ENCODE measurements at places on chromosomes 2 and 18. TPM values are rescaled to one million over a fixed set of nuclear protein-coding genes. Genes with fewer than 3 reads are reported as not detected.

GRCh38 chr2:182359990-182360662 is 66.7 kb downstream of the PDE1A start:
- no peak for DNase-seq

- DNase-seq = no peak
These were observed 136.7 kb upstream of the SPHKAP start for GRCh38 chr2:228318218-228318617.

- DNase-seq = no peak
These were observed 12.2 kb downstream of the METAP1D start for GRCh38 chr2:172011812-172012575.

- DNase-seq = no peak
These were observed 311.2 kb upstream of the PKDCC start for GRCh38 chr2:41736586-41736985.

GRCh38 chr2:11588228-11589110 is 54.6 kb downstream of the GREB1 start:
- no peak for DNase-seq

DNA sequence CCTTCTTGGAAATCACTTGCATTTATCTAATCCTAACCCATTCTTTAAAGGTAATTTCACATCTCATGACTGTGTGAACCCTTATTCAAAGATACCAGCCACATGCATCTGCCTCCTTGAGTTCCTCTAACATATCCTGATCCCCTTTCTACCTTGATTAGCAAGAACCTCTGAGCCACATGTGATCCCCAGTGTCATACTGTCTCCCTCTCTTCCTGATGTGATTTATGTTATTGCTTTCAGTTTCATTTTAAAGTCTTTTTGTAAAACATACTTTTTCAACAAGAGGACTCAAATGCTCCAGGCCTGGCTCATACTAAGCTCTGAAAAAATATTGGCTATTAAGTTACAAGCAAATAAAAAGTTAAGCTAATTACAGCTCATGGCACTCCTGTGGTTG is 470.1 kb downstream of the DLGAP1 start:
- no peak for DNase-seq

DNA sequence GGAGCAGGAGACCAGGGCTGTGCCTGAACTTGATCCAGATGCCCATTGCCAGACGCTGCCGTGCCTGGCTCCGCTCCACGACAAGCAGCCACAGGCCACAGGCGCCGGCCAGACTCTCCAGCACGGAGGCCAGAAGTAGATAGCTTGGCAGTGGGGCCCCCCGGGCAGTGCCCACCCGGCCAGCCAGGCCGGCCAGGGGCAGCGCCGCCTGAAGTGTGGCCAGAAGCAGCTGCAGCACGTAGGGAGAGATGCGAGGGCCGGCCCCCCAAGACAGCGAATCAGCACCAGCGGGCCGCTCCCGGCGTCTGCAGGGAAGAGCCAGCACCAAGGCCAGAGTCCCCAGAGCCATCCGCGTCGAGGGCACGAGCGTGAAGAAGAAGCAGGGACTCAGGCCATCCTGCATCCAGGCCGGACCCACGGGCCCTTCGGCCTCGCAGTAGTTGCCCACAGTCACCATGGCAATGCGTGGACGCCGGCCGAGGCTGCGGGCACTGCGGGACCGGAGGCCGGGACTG is 484 bp downstream of the ABCB6 start:
- no peak for DNase-seq

DNA sequence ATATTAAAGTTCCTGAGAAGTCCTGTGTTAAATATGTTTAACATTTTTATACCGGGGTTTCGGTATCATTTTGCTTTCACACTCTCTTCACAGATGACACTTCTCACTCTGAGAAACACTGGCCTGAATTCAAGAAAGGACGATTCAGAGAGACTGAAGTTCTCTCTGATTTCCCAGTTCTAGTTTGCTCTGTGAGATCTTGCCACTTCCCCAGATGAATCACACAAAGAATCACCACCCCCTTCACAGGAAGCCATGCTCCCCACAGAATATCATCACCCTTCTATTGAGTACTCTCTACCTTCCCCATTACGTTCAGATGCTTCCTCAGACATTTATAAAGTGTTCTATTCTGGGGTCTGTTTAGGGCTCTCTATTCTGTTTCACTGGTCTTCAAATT is 16.1 kb upstream of the CD207 start:
- no peak for DNase-seq

- DNase-seq = no peak
These were observed 243.6 kb downstream of the HDAC4 start for GRCh38 chr2:239157269-239157668.

DNA sequence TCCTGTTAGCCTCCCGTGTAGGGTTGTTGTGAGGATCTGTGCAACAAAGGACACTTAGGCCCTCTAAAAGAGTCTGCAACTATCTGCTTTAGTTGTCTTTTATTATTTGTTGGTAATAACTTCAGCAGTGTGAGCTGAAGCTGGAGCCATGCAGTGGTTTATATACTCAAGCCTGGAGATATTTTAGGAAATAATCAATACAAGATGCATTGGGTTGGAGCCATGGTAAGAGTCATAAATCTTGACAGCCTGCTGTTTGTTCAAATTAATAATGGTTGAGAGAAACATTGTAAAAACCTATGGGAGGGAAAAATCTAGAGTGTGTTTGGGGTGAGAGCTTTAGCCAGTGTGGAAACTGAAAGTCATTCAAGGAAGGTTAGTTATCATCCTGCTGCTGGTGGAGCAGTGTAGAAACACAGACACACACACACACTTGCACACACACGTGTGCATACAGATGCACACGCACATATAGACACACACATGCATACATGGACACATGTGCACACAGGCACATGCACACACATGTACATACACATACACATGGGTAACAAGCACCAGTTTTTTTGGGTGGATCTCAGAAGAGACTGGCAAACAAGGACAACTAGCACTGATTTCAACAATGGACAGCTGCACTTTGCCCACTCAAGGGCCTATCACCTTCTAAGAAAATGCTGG is 51.0 kb downstream of the ACOXL start:
- no peak for DNase-seq

DNA sequence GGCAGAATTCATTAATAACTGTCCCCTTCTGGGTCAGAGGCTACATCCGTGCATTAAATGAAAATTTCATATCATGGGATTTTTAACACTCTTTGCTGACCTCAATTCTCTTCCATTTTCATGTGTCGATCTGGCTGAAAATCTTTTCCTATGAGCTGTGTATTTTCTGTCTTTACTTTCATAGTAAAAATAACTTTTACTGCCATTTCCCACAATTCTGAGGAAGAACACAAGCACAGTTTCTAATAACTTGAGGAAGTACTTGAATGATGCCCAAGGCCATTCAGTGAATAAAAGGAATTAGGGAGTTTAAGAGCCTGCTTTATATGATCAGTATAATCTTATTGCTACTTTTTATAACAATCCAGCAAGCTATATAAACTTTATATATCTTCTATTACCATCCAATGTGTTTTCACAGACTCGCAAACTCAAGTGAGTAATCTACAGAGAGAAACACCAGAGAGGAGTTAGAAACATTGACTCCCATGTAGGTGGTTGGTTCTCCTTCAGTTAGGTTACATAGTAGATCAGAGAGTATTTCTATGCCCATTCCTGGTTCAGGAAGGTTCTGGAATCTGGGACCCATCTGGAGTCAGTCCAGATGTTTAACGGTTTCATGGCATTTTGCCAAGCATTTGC is 340.0 kb downstream of the FBXO15 start:
- DNase-seq = no peak

DNA sequence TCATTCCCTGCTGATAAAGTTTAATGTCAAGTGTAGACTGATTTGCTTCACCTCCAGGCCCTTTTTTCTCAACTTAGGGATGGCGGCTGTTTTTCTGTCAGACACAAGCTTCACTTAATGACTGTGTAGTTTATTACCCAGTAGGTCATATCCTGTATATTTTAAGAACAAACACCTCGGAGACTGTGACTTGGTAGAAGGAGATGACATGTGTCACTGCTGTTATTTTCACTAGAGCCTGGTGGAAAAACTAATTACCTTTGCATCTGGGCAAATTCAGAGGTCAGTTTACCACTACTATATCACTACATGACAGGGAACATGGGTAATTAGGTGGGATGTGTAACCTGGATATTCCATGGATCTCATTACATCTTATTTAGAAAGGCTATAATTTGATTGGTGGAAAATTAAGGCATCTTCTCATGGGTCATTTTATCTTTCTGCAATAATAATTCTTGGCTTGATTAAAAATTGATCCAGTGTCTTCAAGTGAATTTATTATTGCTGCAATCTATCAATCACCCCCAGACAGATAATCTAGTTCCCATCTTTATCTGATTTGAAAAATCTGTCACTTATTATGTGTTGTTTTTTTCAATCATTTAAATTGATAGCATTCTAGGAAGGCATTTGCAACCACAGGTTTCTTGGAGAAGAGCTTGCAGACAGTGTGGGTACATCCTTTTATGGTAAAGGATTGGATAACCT is 353.8 kb upstream of the SPRED2 start:
- DNase-seq = no peak

GRCh38 chr2:213015387-213016165 is 135.8 kb downstream of the IKZF2 start:
- no peak for DNase-seq

GRCh38 chr18:48789259-48789812 is 161.4 kb downstream of the SMAD7 start:
- DNase-seq = no peak

- peak; percentile 17 for DNase-seq
These were observed 24.6 kb downstream of the KCNE4 start for GRCh38 chr2:223076573-223076972.

DNA sequence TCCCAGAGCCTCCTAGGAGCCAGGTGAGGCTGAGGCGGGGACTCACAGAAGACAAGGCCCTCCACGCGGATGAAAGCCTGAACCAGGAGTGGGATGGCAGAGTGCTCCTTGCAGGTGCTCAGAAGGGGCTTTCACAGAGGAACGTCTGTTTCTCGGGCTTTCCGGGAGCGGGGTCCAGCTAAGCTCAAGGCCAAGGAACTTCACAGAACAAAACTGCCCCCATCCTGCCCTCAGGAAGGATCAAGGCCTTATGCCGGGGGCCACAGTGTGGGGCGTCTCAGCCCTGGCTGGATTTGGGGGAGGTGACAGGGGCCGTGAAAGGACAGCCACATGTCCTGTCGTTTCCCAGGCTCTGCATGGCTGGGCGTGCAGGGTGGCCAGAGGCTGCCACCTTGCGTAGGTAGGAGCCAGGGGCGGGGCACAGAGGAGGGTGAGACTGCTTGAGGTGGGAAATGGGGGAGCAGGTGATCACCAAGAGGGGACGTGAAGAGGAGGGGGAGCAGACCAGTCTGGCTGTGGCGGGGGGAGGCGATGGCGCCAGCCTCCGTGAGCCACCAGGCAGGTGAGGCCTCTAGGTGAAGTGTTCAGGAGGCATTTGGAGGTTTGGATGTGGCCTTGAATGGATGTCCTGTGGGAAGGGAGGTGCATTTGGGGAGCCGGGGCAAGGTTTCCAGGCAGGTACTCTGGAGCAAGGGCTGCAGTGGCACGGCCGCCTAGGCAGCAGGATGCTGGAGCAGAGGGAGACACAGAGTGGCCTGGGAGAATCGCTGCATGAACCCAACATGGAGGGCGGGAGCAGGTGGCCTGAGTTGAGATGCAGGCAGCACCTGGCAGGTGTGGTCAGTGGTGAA is 79.1 kb downstream of the TWIST2 start:
- no peak for DNase-seq

- no peak for DNase-seq
These were observed 370.2 kb downstream of the CMPK2 start for GRCh38 chr2:6495466-6495865.

GRCh38 chr18:12317664-12318333 is 9.8 kb downstream of the TUBB6 start:
- DNase-seq = no peak

DNA sequence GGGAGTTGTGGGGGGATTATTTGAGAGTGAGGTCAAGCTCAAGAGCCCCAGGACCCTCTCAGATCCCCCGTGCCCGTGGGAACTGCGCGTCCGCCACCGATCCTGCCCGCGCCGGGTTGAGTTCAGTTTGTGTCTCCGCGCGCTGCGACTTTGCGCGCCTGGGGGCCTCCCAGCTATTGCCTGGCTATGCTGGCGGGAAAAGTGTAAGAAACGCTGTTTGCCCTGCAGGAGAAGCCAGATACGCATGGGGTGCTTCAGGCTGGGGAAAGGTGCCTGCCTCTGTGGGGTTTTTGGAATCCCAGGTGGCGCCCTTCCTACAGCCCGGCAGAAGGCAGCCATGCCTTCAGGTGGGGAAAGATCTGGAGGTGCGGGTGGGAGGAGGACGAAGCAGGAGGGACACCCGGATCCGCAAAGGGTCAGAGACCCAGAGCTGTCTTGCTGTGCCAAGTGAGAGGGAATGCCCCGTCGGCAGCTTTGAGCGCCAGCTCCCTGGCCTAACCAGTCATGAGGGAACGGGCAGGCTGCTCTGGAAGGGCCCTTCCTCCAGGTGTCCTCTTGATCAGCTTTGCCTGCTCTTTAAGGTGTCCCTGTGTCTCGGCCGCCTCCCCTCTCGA is 22.5 kb downstream of the TEX44 start:
- no peak for DNase-seq

DNA sequence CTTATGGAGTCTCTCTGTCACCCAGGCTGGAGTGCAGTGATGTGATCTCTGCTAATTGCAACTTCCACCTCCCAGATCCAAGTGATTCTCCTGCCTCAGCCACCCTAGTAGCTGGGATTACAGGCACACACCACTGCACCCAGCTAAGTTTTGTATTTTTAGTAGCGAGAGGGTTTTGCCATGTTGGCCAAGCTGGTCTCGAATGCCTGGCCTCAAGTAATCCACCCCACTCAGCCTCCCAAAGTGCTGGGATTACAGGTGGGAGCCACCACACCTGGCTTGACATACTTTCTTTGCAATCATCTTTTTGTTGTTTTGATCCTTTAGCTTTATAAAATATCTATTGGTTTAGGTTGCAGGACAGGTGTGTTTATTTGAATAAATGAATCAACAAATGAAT is 9.7 kb upstream of the KCNE4 start:
- DNase-seq = no peak

- peak; percentile 95 for DNase-seq
These were observed 87.9 kb upstream of the KCNH7 start for GRCh38 chr2:162926501-162926900.

DNA sequence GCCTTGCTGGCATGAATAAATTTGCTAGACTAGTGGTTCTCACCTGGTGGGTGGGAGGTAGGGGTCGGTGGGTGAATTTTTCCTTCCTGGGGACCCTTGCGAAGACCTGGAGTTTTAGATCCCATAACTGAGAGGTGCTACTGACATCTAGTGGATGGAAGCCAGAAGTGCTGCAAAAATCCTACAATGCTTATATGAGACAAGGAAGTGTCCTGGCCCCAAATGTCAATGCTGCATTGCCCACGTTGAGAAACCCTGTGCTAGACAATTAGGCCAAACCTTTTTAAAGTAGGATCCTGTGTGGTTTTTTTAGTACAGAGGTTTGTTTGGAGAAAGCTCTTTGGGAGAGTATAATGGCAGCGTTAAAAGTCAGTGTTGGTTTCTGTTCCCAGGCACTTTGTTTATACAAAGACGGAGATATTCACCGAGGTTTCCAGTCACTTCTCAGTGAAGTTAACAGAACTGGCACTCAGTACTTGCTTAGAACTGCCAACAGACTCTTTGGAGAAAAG is 9.6 kb downstream of the SERPINB8 start:
- no peak for DNase-seq

Gene CAPN14
- polyA plus RNA-seq = 2.2 TPM

Gene CD207
- polyA plus RNA-seq = not detected

Gene NOSTRIN
- not detected for polyA plus RNA-seq

Gene SERPINB5
- 1,046 TPM for polyA plus RNA-seq

Gene PSMD14
- polyA plus RNA-seq = 85.7 TPM

Gene SOX11
- polyA plus RNA-seq = not detected

Gene CHRND
- polyA plus RNA-seq = not detected

Measured in keratinocyte (primary cell).